ENCODE measurements at places on chromosomes 6 and 20.
A peak's percentile ranks its signal among the peaks of the same experiment; 100 is the strongest.

DNA sequence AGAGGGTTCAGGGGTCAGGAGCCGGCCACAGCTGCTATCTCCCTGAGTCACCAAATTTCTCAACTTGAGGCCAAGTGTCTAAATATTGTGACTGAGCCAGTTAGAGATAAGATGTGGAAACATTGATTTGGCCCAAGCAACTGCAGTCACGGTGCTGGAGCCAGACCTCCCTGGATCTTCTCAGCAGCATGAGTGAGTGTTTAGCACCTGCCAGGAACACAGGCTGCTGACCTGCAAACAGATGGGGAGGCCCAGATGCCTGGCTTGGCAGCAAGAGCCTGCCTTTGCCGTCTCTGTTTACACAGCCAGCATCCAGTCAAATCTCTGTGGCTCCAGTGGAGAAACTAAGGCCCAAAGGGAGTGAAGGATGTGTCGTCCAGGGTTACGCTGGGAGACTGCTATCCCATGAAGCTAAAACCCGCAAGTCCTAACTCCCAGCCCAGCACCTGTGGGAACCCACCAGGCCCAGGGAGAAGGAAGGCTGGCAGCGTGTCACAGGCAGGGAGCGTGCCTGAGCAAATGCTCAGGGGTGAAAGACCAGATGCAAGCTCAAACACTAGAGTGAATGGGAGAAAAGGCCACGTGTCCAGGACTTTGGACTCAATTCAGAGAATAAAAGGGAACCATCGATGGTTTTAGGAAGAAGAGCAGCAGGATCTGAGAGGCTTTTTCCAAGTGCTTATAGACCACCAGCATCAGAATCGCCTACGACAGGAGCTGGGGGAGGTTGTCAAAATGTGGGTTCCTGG, 15.9 kb upstream of the PTGIS start:
- no peak for DNase-seq

GRCh38 chr6:9087470-9087869, 652.1 kb upstream of the SLC35B3 start:
- peak; percentile 38 for DNase-seq

GRCh38 chr20:653590-654416, 803 bp upstream of the SRXN1 start:
- DNase-seq = no peak

- DNase-seq = no peak
Measured at GRCh38 chr6:84536885-84537638, 227.3 kb downstream of the TBX18 start.

- DNase-seq = no peak
Measured at GRCh38 chr6:156190270-156190669, 586.9 kb upstream of the ARID1B start.

DNA sequence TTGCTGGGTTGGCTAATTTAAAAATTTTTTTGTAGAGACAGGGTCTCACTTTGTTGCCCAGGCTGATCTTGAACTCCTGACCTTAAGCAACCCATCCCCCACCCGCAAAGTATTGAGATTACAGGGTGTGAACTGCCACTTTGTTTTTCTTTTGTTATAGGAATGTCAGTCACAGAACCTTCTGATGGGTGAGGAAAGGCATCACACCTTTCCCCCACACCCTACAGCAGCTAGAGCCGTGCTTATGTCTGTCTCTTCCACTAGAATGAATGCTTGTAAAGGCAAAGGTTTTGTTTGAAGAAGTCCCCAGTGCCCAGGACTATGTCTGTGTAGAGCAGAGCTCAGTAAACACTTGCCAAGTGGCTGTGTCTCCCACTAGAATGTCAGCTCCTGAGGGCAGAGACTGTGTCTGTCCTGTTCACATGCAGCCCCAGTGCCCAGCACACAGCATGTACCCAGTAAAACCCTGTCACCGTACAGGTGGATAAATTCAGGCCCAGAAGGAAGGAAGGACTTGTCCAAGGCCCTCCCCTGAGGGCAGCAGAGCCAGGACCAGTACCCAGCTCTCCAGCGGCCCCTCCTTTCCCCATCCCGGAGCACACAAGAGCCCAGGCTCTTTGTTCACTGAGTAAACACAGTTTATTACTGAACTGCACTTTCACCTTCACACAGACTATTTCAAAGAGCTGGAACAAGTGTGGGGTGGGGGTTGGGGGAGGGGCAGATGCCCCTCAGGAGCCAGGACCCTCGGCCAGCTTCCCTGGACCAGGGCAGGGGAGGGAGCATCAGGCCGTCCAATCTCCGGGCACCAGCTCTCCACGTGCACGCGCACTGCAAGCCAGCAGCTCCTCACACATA, 26.4 kb downstream of the COX4I2 start:
- peak; percentile 31 for DNase-seq

DNA sequence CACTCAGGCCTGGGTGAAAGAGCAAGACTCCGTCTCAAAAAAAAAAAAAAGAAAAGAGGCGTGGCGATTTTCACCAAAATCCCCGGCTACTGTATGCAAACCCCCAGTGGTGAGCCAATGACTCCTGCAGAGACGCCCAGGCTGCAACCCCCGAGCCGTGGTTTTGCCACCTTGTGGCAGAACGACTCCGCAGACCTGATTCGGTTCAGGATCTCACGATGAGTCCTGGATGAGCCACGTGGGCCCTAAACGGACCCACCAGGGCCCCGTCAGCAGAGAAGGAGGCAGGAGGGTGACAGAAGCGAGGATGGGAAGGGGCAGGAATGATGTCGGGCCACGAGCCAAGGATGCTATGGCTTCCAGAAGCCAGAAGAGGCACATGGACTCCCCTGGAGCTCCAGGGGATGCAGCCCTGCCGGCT, 42.5 kb downstream of the SLC2A4RG start:
- no peak for DNase-seq

GRCh38 chr6:100347901-100348550, 116.7 kb downstream of the SIM1 start:
- no peak for DNase-seq

- DNase-seq = no peak
Measured at GRCh38 chr6:127869772-127870404, 31.0 kb downstream of the THEMIS start.

DNA sequence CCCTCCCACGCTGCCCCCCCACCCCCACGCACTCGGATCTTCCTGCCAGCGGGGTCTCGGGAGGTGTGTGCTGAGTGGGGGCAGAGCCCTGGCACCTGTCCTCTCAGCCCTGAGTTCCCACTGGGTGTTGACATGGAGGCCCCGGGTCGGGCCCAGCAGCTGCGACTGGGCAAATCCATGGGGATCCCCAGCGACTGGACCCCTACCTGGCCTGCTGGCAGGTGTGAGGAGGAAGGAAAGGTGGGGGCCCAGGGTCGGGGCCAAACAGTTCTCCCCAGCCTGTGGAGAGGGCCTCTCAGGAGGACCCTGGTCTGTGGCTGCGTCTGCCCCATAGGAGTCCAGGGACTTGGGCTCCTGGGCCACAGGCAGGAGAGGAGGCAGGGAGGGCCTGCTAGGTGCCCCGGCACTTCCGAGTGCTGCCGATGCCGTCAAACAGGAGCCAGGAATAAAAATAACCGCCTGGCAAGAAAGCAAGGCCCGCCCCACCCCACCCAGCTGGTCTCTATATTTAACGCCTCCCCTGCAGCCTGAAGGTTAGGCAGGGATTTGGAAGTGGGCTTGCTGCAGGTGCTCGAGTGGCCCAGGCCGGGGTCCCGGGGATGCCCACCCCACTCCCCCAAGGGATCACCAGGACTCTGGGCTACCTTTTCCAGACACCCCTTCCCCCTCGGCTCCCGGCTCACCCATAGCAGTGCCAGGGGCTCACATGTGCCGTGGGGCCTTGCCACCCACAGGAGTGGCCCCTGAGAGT, 1.4 kb upstream of the EEF1A2 start:
- no peak for DNase-seq

DNA sequence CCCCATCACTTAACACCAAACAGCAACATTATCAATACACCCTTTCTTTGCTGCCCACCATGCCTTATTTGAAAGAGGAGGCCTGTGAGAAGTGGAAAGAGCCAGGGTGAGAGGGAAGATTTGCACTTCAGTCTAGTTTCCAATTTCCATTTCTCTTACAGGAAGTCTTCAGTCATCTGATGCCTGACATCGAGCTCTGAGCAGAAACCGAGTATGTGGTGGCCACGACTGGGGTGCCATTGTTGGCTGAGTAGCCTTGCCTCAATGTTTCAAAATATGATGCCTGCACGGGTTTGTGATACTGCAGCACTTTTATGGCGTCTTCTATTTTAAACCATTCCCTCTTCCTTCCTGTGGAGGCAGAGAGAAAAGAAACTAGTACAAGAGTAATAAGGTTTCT, 39.8 kb upstream of the SMIM29 start:
- DNase-seq = no peak

- no peak for DNase-seq
Measured at GRCh38 chr6:6588064-6588923, at the start of gene LY86. TSS of gene LY86 (plus strand) at chr6:6588720. CDS start at chr6:6588735, 15 bp downstream.

DNA sequence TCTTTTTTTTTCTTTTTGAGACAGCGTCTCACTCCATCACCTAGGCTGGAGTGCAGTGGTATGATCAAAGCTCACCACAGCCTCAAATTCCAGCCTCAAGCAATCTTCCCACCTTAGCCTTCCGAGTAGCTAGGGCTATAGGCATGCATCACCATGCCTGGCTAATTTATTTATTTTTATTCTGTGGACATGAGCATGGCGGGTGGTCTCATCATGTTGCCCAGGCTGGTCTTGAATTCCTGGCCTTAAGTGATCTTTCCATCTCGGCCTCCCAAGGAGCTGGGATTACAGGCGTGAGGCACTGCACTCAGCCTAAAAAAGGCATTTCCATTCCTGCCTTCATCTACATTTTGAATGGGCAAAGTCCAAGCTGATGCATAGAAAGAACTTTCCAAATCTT, 56.2 kb upstream of the BEND3 start:
- DNase-seq = no peak

GRCh38 chr6:71226151-71226550, 62.5 kb upstream of the OGFRL1 start:
- no peak for DNase-seq

DNA sequence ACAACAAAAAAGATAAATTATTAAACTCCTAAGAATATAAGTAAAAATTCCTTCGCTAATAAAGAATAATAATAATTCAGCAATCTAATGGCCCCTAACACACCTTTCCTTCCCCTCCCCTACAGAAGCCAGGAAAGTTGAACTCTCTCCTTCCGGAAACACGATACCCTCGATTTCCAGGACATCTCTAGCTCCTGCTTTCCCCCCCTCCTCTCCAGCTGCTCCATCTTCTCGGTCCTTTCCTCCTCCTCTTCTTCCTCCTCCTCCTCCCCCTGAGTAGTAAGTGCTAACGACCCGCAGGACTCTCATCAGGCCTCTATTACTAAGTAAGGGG, 603 bp downstream of the TASP1 start:
- no peak for DNase-seq

Data from NCI-H1417 treated with DMSO at 0.1 percent for 48 hours (cell line).